ENCODE measurements at places on chromosomes 6 and 20.

DNA sequence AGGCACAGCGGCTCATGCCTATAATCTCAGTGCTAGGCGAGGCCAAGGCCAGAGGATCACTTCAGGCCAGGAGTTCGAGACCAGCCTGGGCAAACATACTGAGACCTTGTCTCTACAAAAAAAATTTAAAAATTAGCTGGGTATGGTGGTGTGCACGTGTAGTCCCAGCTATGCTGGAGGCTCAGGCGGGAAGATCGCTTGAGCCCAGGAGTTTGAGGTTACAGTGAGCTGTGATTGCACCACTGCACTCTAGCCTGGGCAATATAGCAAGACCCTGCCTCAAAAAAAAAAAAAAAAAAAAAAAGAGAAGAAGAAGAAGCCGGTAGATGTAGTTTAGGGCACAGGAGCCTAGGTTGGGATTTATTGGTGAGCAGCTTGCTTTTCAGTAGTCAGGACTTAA, 20.7 kb downstream of the MTHFD1L start:
- DNase-seq = no peak

DNA sequence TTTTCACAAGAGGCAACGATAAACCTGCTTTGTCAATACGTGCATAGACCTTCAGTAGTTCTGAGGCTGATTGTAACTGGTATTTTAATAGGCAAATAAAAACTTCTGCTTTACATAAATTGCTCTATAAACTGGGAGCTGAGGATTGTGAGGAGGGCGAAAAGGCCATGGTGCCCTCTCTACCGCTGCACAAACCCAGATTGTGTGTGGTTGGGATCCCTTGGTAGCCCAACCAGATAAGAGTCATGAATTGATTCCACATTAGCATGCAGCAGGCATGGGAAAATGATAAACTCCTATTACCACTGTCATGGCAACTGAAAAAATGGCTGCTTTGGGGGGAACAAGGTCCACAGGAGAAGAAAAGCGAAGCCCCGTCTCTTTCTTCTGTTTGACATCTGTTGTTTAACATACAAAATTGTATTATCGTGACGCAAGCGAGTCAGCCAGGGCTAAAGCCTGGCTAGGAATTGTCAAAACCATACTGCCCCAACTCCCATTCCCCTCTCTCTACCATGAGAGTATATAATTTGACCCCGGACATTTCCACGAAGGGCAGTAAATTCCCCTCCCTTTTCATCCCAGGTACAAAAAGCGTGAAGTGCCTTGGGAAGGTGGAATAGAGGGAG, 157.8 kb upstream of the SALL4 start:
- DNase-seq = no peak

GRCh38 chr6:137950581-137950980, 83.5 kb downstream of the TNFAIP3 start:
- DNase-seq = no peak

DNA sequence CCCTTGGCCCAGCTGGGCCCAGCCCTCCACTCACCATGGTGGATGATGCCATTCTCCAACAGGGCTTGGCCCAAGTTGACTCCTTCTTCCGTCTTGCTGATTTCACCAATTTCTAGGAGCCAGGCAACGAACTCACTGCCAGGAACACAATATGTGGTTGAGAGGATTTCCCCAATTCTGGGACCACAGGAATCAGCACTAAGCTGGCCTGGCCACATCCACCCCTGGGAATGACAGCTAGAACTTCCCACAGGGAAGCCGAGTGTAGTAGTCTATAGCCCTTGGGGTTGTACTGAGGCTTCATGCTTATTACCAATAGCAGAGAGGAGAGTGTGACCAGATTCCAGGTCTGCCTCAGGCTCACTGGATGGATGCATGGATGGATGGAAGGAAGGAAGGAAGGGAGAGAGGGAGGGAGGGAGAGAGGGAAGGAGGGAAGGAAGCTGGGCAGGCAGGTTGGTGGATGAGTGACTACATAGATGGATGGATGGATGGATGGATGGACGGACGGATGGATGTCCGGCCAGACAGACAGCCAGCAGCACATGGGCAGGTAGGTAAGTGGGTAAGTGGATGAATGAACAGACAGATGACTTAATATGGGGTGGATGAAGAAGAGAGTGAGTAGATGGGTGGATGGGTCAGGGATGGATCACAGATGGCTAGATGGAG, 146.5 kb downstream of the PREX1 start:
- DNase-seq = no peak

DNA sequence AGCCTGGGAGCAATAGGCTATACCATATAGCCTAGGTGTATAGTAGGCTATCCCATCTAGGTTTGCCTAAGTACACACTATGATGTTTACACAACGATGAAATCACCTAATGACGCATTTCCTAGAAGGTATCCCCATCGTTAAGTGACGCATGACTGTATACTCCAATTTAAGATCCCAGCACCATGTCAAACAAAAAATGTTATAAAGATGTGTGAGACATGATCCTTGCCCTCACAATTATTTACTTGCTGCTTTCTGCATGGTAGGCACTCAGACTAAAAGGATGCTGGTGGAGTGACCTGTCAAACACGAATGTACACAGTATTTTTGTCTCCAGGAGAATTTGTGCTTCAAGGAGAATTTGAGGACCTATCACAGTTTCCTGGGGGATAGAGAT, 32.3 kb downstream of the SNAP25 start:
- no peak for DNase-seq

GRCh38 chr20:49727478-49727877, 13.8 kb upstream of the B4GALT5 start:
- no peak for DNase-seq

DNA sequence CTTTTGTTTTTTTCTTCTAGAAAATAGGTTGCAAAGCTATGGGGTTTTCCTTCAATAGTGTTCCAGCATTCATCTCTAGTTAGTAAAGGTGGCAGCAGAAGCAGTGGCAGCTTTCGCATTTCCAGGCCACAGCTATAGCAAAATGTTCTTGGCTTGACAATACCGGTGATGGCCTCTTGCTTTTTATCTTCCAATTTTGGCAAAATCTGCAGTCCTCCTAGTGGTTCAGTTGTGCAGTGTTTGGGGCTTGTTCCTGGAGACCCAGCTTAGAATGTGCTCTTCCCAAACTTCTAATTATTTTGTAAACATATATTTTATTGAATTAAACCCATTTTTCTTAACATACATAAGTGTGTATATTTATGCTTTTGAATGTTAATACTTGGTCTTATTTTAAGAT, 370.6 kb upstream of the MAN1A1 start:
- DNase-seq = no peak

GRCh38 chr6:32983964-32984621, 15.7 kb downstream of the BRD2 start:
- no peak for DNase-seq

GRCh38 chr6:10465629-10466499, 51.0 kb upstream of the TFAP2A start:
- no peak for DNase-seq

DNA sequence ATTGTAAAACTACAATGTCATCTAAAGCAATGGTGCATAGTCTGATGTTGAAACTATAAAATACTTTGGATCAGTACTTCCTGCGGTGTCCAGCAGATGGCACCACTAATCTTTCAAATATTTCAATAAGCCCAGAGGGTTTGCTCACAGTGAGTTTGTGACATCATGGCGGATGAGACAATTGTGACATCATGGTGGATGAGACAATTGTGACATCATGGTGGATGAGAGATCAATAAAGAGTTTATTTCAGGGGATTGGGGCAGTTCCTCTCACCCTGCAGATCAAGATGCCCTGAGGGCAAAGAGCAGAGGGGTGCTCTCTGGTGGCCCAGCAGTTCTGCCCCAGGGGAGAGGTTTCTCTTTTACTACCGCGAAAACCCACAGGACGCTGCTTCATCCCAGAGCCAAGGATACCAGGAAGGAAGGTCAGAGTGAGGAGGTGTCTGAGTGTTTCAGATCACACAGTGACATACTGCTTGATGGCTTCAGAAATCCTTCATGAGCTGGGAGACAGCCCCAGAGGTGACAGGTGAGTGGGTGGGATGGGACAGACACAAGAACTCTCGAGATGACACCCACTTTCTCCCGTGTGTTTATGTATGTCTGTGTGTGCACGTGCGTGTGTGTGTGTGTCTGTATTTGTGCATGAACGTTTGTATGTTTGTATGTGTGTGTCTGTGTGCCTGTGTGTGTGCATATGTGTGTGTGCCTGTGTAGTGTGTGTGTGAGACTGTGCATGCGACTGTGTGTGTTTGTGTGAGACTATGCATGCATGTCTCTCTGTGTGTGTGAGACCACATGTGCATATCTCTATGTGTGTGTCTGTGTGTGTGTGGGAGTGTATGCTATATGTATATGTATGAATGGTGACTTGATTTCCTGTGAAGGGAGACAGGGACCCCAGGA, 7.3 kb upstream of the ULBP2 start:
- peak; percentile 49 for DNase-seq

GRCh38 chr20:34089655-34090345, 22.2 kb downstream of the EIF2S2 start:
- DNase-seq = no peak

- no peak for DNase-seq
These were observed 80.3 kb downstream of the CDH26 start for GRCh38 chr20:60038400-60039008.

- no peak for DNase-seq
These were observed 19.8 kb downstream of the PDE7B start for GRCh38 chr6:135871296-135871695.

- peak; percentile 64 for DNase-seq
These were observed 326.1 kb downstream of the PRL start for GRCh38 chr6:21970569-21971300.

DNA sequence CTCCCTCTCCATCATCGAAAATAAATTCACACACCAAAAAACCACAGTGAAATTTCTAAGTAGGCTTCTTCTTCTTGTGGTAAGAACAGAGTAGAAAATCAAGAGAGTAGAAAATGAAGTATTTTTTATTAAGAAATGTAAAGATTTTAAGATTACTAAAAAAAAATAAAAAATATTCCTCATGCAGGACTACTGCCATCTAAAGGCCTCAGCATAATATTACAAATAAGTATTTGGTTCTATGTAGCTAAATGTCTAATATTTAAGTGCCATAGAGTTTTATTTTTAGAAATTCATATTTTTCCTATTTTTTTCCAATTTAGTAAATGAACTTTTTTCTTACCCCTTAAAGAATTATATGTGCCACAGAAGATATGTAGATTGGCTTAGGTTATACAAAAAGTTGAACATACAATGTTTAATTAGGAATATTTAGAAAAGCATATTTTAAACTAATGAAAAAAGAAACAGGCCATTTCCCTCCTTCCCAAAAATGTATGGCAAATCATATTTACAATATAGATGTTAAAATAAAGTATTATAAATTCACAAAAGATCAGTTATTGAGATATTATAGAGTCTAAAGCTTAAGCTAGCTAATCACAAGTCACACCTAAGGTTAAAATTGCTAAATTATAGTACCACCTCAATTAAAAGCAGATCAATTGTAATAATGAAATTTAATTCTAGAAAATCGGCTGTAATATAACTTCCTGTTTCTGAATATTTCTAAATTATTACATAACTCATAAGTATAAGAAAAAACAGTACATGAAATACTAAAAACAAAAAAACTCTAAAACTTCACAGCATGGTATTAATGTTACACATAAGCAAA, 3.5 kb upstream of the NT5DC1 start:
- peak; percentile 1 for DNase-seq

GRCh38 chr6:87897663-87898062, 150.0 kb upstream of the SPACA1 start:
- no peak for DNase-seq

DNA sequence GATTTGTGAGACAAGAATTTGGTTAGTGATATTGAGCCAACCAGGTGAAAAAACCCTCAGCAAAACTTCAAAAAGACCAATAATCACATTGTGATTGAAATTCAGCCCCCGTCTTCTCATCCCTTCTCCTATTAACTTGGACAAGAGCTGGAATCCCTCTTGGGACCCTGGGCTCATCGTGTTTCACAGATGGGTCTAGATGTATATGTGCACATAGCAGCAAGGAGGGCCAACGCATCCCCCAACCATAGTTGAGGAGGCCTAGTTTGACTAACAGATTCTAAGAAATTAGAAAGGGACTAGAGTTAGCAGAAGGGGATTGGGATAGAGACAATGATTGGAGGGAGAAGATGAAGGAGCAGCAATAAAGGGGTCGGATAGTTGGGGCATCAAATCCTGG, 19.8 kb upstream of the LRFN2 start:
- no peak for DNase-seq

DNA sequence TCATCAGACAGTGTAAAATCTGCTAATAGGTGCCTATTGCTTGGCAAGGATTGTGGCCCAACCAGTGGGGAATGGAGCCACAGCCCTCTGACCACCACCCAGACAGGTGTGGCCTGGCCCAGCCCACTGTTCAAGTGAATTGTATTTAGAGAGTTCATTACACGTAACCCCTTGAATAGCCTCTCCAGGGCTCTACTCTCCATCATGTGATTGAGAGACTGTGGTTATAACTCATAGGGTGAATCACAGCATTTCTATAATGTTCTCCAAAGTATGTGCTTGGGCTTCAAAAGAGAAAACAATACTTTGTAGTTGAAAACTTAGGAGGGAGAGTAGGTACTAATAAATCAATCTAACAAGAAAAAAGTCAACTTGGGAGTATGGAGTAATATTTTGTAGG, 38.4 kb downstream of the ALDH8A1 start:
- no peak for DNase-seq

- DNase-seq = peak; percentile 93
These were observed 23.2 kb downstream of the ZNF311 start for GRCh38 chr6:28981833-28982475.

DNA sequence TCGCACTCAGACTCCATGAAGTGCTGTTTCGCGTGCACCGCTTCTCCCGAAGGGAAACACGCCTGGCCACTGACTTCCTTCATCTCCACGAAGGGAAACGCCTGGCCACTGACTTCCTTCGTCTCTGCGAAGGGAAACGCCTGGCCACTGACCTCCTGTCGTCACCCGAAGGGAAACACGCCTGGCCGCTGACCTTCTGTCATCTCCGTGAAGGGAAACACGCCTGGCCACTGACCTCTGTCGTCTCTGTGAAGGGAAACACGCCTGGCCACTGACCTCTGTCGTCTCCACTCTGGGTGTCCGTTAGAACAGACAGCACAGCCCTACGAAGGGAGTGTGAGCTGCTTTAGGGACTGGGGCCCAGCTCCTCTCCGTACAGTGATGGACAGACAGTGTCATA, 17.1 kb upstream of the ADRM1 start:
- DNase-seq = no peak

- DNase-seq = no peak
These were observed 62.6 kb downstream of the FAM50B start for GRCh38 chr6:3911614-3912336.

GRCh38 chr20:33812152-33812849, 1.2 kb downstream of the CHMP4B start:
- no peak for DNase-seq

GRCh38 chr6:30520522-30520921, 31.2 kb downstream of the HLA-E start:
- no peak for DNase-seq

DNA sequence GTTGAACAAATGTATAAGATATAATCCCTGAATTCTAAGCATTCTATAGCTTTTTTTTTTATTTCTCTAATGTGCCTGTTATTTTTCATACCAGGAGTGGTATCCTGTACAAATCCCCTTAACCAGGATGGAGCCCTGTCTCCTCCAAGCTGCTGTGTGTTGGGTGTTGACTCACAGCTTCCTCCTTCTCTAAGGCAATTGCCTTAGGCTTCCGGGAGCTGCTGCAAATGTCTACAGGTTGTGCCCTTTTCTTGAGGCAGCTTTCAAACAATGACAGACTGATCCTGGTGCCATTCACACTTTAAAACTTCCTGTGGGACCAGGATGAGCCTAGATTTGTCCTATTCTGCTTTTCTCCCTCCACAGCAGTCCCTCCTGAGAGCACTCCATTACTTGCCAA, 173.2 kb downstream of the BTBD3 start:
- no peak for DNase-seq
